ENCODE measurements at places on chromosomes 11 and 22.

- H3K4me3 ChIP-seq, result no peak overlapping the region
- no peaks in the 10 kb centered on the region for H3K36me3 ChIP-seq
- no peaks in the 10 kb centered on the region for H3K4me1 ChIP-seq
- no peak for DNase-seq
- H3K27ac ChIP-seq, result no peak overlapping the region
Measured at GRCh38 chr11:30583476-30584280, 2.5 kb downstream of the MPPED2 start.

DNA sequence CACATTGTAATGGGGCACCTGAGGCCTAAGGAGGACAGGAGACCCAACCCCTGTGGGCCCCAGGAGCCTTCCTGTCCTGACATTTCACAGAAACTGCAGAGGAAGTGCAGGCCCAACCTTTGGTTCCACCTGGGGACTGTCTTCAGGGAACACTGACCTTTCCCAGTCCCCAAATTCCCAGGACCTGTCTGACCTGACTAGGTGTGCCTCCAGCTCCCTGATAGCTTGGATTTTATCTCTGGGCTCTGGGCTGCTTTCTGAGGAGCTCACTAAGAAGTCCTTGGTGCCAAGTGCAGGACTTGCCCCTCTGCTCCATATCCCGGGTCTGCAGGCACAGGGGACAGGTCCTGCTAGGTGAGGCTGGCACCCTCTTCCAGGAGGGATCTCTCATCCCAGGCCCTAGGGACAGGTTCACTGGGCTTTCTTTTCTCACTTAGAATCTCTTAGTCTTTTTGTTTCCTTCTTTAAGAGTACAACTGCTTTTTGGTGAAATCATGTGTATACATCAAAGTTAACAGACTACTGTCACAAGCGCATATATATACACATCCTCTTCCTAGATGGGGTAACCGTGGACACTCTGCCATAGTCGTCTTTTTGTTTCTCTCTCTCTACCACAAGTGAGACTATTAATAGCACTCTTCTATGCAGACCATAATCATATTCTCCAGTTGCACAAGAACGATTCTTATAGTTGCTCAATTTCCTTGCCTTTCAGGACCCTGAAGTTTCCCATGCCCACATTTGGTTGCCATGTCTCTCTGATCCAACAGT, 72.0 kb upstream of the IGLL5 start:
- H3K36me3 ChIP-seq, result no peaks in the 10 kb centered on the region
- H3K27me3 ChIP-seq, result no peaks in the 10 kb centered on the region
- H3K27ac ChIP-seq, result no peak overlapping the region

- no peak overlapping the region for H3K27ac ChIP-seq
- no peak for DNase-seq
- H3K4me1 ChIP-seq, result no peaks in the 10 kb centered on the region
- H3K27me3 ChIP-seq, result no peaks in the 10 kb centered on the region
Measured at GRCh38 chr11:131904756-131905155, 534.3 kb downstream of the NTM start.

DNA sequence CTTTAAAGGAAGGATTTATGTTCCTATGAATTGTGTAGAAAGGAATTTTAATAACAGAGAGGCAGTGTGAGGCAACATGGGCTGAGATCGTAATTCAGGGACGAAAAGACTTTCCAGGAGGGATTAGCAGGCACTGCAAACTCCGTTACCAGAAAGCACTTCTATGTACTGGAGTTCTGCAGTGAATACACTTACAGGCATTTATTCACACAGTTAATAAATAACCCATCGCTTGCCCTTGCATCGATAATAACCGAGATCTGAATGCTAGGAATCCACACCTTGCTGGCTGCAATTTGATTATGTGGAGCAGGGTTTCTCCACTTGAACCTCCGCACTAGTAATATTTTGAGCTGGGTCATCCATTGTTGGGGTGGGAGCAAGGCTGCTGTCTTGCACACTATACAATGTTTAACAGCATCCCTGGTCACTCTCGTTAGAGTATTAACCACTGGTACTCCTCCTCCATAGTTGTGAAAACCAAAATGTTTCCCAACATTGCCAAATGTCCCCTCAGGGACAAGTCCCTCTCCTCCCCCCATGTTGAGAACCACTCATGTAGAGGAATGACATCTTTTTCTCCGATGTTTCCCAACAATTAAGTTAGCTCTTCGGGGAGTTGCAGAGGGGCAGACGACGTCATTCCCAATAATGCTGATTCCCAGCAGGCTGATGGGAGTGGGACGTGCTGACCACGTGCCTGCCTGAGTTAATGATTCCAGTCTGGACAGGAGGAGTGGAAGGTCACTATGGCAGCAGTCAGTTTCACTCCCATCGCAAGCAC, 99.5 kb downstream of the SNX19 start:
- no peaks in the 10 kb centered on the region for H3K27me3 ChIP-seq
- H3K36me3 ChIP-seq, result no peaks in the 10 kb centered on the region
- H3K27ac ChIP-seq, result no peak overlapping the region
- H3K4me3 ChIP-seq, result no peak overlapping the region
- no peak for DNase-seq
- H3K4me1 ChIP-seq, result no peaks in the 10 kb centered on the region

DNA sequence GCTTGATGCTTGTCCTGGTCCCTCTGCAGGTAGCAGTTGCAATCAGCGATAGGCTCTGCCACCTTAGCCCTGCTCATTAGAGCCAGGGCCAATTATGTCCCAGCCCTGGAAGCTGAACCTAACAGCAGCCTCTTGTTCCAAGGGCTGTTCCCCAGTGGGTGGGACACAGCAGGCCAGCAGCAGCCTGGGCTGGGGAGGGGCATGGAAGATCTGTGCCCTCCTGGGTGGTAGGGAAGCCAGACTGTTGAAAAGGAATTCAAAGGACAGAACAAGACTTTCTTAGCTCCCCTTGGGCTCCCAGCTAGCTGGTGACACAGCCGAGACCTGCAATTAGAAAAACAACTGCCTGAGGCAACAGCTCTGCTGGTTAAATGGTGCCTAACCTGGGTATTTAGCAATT, 17.4 kb downstream of the DRD2 start:
- no peak overlapping the region for H3K4me3 ChIP-seq
- H3K4me1 ChIP-seq, result no peaks in the 10 kb centered on the region
- H3K27me3 ChIP-seq, result no peaks in the 10 kb centered on the region
- no peak overlapping the region for H3K27ac ChIP-seq

GRCh38 chr22:38513063-38513462, 7.0 kb upstream of the DDX17 start:
- no peak overlapping the region for H3K27ac ChIP-seq
- H3K4me1 ChIP-seq, result no peaks in the 10 kb centered on the region
- H3K36me3 ChIP-seq, result no peaks in the 10 kb centered on the region
- H3K4me3 ChIP-seq, result no peak overlapping the region

DNA sequence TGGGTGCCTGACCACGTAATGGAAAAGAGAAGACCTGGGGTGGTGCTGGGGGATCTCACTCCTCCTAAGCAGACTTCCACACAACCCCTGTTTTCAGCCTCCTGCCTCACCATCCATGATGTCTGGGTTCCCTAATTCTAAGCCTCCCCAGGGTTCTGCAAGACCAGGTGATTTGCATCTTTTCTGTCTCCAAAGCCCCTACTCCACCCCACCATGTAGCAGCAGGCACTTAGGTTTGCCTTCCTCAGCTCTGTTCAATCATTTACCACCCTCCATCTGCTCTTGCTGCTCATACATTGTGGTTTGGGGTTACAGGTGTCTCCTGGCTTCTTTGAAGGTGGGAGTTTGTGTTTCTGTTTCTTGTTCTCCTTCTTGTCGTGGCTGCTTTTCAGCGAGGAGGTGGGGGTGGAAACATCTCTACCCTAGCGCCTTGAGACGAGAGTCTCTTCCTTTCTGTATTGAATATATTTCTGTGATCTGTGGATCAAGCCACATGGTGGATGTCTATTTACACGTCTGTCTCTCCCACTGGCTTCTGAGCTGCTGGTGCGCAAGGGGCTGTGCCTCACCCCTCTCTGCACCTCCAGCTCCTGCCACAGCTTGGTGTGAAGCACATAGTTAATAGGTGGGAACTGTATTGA, 6.6 kb upstream of the SSTR3 start:
- H3K27ac ChIP-seq, result no peak overlapping the region
- H3K27me3 ChIP-seq, result no peaks in the 10 kb centered on the region
- H3K4me1 ChIP-seq, result peaks cover 76% of the 10 kb centered on the region
- DNase-seq, result peak; percentile 86

- no peak overlapping the region for H3K27ac ChIP-seq
- DNase-seq, result no peak
- no peaks in the 10 kb centered on the region for H3K36me3 ChIP-seq
- no peak overlapping the region for H3K4me3 ChIP-seq
- H3K27me3 ChIP-seq, result no peaks in the 10 kb centered on the region
- H3K4me1 ChIP-seq, result no peaks in the 10 kb centered on the region
Measured at GRCh38 chr11:6110011-6110410, 2.5 kb downstream of the OR56B4 start.

Measured in CD8-positive, alpha-beta memory T cell (primary cell).